ENCODE measurements at places on chromosomes 12 and 14.

DNA sequence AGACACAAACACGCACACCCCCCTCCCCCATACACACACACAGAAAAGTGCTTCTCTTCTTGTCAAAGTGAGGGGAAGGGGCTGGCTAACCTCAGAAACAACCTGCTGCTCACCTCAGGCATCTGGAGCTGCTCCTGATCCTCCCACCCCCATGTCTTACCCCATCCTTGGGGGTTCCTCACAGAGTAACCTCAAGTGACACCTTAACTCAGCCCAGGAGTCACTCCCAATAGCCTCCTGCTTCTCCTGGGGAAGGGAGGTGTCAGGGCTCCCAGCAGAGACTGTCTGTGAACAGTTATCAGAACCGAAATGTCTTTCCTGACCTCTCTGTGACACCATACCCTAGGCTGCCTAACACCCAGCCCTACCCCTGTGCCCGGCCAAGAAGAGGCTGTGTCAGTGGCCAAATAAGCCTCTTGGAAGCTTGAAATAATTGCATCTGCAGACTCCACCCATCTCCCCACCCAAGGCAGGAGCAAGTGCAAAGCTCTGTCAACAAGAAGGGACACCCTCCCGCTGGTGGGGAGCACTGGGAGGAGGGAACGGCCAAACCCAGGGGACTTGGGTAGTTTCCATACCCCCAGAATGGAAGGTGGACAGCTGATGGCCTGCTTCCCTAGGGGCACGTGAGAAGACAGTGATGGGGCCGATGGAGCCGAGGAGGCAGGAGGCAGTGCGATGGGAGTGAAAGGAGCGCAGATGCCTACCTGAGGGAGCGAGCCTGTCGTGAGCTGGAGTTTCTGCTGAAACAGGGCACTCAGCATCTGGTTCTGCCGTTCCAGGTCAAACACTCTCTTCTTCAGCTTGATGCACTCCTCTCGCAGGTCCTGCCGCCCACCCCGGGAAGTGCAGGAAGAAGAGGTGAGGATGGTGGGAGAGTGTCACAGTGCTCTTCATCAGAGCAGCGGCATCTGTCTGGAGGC, 26.8 kb downstream of the NCKAP5L start:
- H3K36me3 ChIP-seq, result peaks cover 13% of the 10 kb centered on the region
- H3K27ac ChIP-seq, result no peak overlapping the region
- H3K4me3 ChIP-seq, result no peak overlapping the region
- H3K4me1 ChIP-seq, result no peaks in the 10 kb centered on the region

GRCh38 chr12:121618659-121619233, 7.6 kb upstream of the ORAI1 start:
- no peaks in the 10 kb centered on the region for H3K4me1 ChIP-seq
- no peak overlapping the region for H3K4me3 ChIP-seq
- no peaks in the 10 kb centered on the region for H3K27me3 ChIP-seq
- no peaks in the 10 kb centered on the region for H3K36me3 ChIP-seq
- no peak for DNase-seq
- H3K27ac ChIP-seq, result no peak overlapping the region

DNA sequence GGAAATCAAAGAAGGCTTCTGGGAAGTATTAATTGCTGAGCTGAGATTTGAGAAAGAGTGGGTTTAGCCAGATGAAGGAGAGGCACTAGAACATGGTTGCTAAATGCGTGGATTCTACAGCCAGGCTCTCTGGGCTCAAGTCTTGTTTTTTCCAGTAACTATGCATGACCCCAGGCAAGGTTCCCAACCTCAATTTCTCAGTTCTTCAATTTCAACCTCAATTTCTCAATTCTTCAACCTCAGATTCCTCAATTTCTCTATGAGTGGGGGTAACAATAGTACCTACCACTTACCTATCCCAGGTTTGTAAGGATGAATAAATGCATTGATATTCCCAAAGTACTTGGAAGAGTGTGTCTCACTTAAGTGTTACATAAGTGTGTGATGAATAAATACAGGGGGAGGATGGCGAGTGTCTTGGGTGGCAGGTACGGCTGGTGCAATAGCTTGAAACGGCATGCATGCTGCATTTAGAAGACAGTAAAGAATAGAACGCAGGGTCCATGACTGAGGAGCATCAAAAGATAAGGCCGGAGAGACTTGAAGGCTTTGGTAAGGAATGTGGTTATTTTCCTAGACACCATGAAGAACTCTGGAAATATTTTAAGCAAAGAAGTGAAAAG, 149.1 kb upstream of the ATP2B1 start:
- no peak overlapping the region for H3K27ac ChIP-seq
- H3K36me3 ChIP-seq, result no peaks in the 10 kb centered on the region

GRCh38 chr12:118060301-118061010, 523 bp downstream of the WSB2 start:
- DNase-seq, result peak; percentile 32
- no peaks in the 10 kb centered on the region for H3K36me3 ChIP-seq
- peak overlapping the region; percentile 74 for H3K4me3 ChIP-seq
- H3K4me1 ChIP-seq, result peaks cover 18% of the 10 kb centered on the region
- H3K27me3 ChIP-seq, result no peaks in the 10 kb centered on the region
- peak overlapping the region; percentile 78 for H3K27ac ChIP-seq

DNA sequence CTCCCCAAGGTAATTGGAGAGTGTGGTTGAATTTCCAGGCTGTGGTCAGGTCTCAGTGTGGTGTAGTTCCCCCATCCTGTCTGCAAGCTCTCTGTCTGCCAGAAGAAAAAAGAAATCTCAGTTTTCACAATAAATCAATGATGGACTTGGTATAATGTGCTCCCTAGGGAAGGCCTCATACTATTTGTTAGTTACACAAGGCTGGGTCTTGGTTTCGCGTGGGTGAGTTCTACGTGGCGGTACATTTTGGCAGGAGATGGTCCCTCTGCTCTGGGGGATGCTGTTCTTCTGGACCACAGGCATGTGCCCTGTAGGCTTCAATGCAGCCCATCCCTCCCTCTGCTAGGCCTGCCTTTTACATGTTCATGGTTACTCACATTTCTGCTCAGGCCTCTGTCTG, 206.4 kb upstream of the PELI2 start:
- H3K27ac ChIP-seq, result no peak overlapping the region
- no peaks in the 10 kb centered on the region for H3K36me3 ChIP-seq
- H3K4me3 ChIP-seq, result no peak overlapping the region
- no peaks in the 10 kb centered on the region for H3K27me3 ChIP-seq
- no peaks in the 10 kb centered on the region for H3K4me1 ChIP-seq
- no peak for DNase-seq

- H3K27me3 ChIP-seq, result no peaks in the 10 kb centered on the region
- H3K4me3 ChIP-seq, result no peak overlapping the region
- no peak overlapping the region for H3K27ac ChIP-seq
- H3K36me3 ChIP-seq, result no peaks in the 10 kb centered on the region
- H3K4me1 ChIP-seq, result peaks cover 4% of the 10 kb centered on the region
Observed at GRCh38 chr12:131312793-131313545, 359.3 kb downstream of the ADGRD1 start.

DNA sequence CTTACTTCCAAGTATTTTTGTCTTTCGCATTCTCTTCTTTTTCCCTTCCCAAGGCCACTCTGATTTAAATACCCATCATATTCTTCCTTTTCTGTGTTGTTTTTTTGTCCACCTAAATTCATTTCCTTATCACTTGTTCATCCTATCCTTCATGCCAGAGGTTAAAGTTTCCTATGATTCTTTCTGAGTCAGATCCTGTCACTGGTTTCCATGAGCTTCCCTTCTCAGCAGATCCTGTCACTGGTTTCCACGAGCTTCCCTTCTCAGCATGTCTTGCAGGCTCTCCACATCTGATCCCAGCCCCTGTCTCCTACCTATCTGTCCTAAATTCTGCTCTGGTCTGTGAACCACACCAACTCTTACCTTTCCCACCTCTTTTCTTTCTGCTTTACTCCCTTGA, 311.8 kb upstream of the RGS6 start:
- DNase-seq, result no peak
- H3K4me3 ChIP-seq, result no peak overlapping the region
- H3K27me3 ChIP-seq, result no peaks in the 10 kb centered on the region

Measured in effector memory CD4-positive, alpha-beta T cell (primary cell).